Activated T-cell treated with anti-CD3 and anti-CD28 coated beads, Interleukin-2, amount 50 U/mL, for 72 hours (primary cell): ENCODE measurements at places on chromosomes 3 and 15. TPM values are rescaled to one million over a fixed set of nuclear protein-coding genes. Genes with fewer than 3 reads are reported as not detected.

Gene GOLGA8K
- 1.6 TPM for total RNA-seq

- peaks cover 21% of the 10 kb centered on the region for H3K4me1 ChIP-seq
- H3K27ac ChIP-seq = no peak overlapping the region
- H3K4me3 ChIP-seq = no peak overlapping the region
- peaks cover 48% of the 10 kb centered on the region for H3K27me3 ChIP-seq
- peak; percentile 35 for DNase-seq
Measured at GRCh38 chr3:186220365-186220764, 111.5 kb upstream of the ETV5 start.

Gene CFAP100
- not detected for total RNA-seq

GRCh38 chr3:5675319-5675718, 487.8 kb downstream of the EDEM1 start:
- no peaks in the 10 kb centered on the region for H3K4me1 ChIP-seq
- no peak overlapping the region for H3K4me3 ChIP-seq
- no peak for DNase-seq
- H3K27me3 ChIP-seq = no peaks in the 10 kb centered on the region
